ELR (cell line): ENCODE measurements at places on chromosomes 4 and X.

- no peak for DNase-seq
Observed at GRCh38 chr4:14165222-14165920, 537.8 kb upstream of the BOD1L1 start.

DNA sequence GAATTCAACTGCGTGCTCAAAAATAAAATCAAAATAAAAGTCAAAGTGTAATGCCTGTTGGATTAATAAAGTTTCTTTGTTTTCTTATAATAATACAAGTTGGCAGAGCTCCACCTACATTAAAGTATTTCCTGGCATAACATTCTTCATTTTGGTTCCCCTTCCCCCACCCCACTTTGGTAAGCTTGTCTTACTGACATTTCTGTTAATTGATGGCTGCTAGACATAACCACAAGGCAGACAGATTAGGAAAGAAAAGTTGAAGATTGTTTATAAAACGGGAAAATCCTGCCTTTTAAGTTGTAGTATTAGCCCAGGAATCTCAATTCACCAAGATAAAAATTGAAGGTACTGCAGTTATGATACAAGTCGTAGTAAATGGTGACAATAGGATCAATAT lies 246.5 kb upstream of the RPS6KA3 start:
- DNase-seq = no peak

DNA sequence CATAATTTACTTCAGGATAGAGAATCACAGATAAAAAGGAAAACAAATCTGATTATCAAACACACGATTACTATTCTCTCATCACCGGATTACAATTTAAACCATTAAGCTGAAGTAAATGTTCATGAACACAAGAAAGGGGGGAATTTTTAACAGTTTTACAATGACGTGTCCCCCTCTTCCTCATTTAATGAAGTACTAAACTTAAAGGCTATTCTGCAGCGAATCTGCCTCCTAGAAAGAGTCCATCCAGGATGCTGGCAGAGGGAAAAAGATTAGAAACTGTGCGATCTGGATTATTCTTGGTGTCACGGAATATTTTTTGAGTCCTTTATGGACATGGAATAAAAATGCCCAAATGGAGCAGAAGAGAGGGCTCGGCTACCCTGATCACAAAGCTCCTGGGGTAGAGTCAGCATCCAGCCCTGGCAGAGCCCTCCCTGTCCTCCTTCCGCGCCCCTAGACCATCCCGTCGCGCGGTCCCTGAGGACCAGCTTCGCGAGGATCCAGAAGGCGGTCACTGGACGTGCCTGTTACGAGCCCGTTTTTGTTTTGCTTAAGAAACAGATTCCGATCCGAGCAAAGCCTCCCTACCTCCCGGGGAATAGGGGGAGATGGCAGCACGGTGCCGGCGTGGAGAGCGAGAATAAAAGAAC lies 1.2 kb downstream of the ELF2 start:
- DNase-seq = no peak

DNA sequence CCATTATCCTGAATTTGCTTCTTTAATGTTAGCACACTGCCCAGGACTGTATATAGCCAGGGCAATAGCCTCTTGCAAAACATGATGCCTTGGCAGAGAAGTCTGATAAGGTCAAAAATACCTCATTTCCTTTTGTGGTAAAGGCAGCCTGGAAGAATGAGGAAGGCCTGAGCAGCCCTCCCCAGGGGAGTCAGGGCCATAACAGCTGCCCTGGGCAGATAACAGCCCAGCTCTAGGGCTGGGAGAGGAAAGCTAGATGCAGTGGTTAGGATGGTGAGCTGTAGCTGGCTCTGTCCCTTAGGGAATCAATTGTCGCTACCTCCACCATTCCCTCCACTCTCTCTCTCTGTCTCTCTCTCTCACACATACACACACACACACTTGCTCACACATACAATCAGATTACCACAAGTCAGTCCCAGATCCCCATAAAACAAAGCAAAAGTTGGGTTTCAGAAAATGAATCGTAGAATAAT lies 29.2 kb downstream of the EFHC2 start:
- peak; percentile 30 for DNase-seq

- DNase-seq = no peak
Observed at GRCh38 chrX:27976284-27976683, 5.0 kb downstream of the DCAF8L1 start.

GRCh38 chrX:136827026-136827425 lies 46.3 kb upstream of the ARHGEF6 start:
- DNase-seq = no peak

GRCh38 chr4:80197601-80198440 lies 518 bp downstream of the PRDM8 start:
- peak; percentile 34 for DNase-seq

GRCh38 chr4:158001756-158002155 lies 171.1 kb downstream of the GASK1B start:
- DNase-seq = no peak

DNA sequence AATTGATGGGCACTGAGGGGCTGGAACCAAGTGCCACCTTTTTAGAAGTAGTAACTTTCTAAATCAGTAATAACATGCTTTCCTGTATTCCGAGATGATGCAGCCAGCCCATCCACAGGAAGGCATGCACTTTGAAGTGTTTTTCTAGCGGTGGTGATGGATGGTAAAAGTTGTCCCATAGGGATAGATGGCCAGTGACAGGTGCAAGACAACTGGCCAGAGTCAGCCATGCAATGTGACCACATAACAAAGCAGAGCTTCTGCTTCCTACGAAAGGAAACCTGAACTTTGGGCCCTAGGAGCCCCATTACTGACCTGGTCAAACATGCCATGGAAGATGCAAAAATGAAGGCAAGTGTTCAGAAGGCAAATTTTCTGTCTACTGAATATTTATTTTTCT lies 72.3 kb downstream of the NR3C2 start:
- DNase-seq = no peak

GRCh38 chr4:99305638-99306400 lies 15.0 kb upstream of the ADH1A start:
- no peak for DNase-seq

DNA sequence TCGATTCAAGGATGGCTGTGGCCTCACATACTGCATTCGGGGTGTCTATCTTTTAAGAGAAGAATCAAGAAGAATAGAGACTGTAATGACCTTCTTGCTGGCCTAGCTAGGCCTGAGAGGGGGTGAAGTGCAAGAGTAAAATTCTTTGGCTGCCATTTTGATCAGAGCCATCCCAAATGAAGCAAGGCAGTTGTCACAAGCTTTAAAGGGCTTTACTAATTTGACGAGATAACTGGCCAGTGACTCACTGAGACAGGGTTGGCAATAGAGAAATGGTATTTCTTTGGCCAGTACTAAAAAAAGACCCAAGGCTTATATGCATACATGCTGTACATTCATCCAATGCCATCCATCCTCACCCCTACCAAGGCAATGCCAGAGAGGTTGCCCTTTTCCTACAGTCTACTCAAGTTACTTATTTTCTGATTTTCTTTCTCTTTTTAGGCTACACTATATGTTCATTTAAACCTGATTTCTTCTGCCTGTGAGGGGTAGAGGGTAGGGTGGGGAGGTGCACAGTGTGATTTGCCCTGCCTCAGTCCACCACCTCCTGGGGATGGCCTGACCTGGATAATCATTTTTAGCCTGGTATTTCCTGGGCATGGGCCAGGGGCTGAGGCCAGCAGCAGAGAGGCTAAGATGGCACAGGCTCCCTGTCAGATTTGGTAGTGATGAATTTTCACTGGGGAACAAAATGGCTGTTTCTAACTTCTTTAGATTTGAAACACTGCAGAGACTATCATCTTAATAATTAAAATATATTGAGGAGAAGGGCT lies 32.2 kb downstream of the ATG4A start:
- no peak for DNase-seq

DNA sequence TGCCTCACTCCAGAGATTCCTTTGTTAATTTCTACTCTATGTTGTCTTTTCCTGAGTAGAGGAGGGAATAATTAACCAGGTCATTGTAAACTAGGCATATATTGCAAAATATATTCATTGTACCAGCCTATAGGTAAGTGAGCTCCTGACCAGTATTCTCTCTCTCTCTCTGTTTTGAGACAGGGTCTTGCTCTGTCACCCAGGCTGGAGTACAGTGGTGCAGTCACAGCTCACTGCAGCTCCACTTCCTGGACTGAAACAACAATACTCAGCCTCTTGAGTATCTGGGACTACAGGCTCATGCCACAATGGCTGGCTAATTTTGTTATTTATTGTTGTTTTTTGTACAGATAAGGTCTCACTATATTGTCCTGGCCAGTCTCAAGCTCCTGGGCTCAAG lies 198.3 kb downstream of the ARAP2 start:
- DNase-seq = no peak

DNA sequence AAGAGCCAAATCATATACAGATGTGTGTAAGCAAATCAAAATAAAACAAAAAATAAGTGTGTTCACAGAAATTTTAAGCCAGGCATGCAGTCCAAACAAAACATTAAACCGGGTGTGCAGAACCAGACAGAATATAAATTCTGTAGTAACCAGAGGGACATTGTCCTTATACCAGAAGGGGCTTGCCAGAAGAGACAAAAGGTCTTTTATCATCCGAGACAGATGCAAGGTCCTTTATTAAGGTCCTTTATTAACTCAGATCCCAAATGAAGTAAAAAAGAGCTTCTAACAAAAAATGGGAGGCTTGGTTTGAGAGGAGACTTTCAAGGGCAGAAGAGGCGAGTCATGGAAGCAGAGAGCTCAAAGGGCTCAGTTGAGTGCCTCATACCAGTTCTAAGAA lies 59.2 kb downstream of the RGS12 start:
- no peak for DNase-seq

GRCh38 chr4:67853336-67853735 lies 30.5 kb downstream of the TMPRSS11D start:
- DNase-seq = no peak

DNA sequence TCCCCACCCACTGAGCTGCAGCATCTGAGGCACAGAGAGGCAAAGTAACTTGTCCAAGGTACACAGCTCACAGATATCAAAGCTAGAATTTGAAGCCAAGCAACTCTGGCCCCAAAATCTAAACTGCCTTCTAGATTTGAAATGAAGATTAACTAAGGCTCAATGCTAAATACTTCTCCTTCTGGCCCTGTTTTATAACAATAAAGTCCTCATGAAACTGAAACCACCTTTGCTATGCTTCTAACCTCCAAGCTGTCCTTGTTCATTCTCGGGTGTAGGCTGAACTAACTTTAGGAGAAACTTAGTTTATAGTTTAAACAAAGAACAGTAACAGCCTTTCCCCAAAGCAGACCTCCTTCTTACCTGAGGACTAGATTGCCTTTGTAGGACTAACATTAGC lies 93.6 kb downstream of the DCTD start:
- no peak for DNase-seq

DNA sequence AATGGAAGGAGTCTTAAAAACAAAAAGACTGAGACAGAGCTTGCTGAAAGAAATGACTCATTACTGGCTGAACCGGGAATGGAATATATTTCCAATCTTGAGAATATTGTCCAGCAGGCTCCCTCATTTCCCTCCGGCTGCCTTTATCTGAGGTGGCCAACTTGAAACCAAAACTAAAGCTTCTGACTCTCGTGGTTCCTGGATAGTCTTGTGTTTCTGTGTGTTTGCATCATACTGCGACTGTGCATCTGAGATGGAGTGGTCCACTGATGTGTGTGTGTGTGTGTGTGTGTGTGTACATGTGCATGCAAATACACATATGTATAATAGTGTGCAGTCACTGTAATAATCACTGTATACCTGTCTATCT lies 145.6 kb upstream of the SCML1 start:
- DNase-seq = peak; percentile 68

- DNase-seq = no peak
Observed at GRCh38 chr4:146450524-146450923, 71.2 kb downstream of the SLC10A7 start.

GRCh38 chr4:88999392-88999930 lies 57.5 kb downstream of the FAM13A start:
- no peak for DNase-seq

GRCh38 chr4:24428850-24429249 lies 155.5 kb downstream of the DHX15 start:
- DNase-seq = no peak

DNA sequence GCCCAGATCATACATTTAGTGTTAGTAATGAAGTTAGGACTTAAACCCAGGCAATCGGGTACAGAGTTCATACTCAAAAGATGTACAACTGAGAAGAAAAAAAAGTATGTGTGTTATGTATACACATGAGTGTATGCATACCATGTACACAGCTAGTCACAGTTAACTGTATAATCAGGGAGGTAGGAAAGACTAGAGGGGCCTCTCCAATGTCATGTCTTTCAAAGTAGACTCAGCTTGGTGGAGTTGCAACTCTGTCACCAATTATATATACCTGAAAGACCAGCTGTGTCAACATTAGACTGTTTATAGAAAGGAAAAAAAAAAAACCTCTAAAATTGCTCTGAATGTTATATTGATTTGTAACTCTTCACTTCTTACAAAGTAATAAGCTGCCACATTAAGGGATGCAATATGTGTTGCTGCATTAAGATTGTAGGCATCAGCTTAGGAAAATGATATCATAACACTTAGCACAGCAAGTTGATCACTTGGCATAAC lies 167.5 kb downstream of the DCTD start:
- no peak for DNase-seq

DNA sequence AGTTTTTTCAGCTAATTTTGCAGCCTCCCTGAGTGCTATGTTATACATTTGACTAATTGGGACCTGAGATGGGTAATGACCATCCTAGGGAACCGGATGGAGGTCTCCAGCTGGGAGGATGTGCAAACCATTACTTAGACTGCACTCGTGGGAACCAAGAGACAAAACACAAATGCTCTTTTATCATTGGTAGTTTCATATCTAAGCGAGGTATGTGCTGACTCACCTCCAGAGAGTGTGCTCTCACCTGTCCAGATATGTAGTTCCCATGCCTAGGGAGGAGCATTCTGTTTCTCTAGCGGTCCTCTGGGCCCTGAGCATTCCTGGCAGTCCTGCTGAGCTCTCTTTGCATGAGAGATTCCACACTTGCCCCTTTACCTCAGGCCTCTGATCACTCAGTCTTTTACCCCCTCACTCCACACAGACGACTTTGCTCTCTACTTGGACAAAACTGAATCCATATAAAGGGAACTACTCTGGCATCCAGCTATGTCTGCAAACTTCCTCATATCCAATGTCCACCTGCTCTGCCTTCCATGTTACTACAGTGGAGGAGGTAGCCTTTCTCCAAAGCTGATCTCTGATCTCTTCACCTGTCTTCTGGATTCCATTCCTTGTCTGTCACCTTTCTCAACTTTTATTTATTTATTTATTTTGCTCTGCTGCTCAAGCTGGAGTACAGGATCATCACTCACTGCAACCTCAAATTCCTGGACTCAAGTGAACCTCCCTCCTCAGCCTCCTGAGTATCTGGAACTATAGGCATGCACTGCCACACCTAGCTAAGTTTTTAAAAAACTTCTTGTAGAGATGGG lies 88.4 kb downstream of the LRP2BP start:
- DNase-seq = no peak
